ENCODE measurements at places on chromosomes 11 and 22. TPM values are rescaled to one million over a fixed set of nuclear protein-coding genes. Genes with fewer than 3 reads are reported as not detected.

The SLC22A12 gene
- not detected for total RNA-seq

The RIMBP3B gene
- total RNA-seq, result 0.49 TPM

The CDON gene
- not detected for total RNA-seq

The JAML gene
- total RNA-seq, result 9.6 TPM

The CRYAB gene
- not detected for total RNA-seq

- no peak for DNase-seq
Measured at GRCh38 chr22:24418786-24419474, 8.5 kb upstream of the ADORA2A start.

- no peak for DNase-seq
Measured at GRCh38 chr22:46079093-46079860, 71.0 kb upstream of the PPARA start.

DNA sequence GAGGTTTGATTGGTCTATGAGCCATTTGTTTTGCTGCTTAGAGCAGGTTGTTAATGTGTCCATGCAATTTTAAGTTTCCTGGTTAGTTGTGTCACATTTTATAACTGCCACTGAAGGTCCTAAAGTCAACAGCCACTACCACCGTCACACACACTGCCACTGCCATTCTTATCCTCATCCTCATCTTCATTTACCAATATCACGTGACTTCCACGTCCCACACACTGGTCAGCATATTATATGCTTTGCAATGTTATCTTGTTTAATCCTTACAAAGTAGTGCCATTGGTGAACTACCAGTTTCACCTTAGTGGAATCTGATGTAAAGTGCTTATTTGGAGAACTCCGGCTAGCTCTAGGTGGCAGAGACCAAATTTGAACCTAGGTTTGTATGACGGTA is 9.7 kb downstream of the MMP26 start:
- DNase-seq, result no peak

DNA sequence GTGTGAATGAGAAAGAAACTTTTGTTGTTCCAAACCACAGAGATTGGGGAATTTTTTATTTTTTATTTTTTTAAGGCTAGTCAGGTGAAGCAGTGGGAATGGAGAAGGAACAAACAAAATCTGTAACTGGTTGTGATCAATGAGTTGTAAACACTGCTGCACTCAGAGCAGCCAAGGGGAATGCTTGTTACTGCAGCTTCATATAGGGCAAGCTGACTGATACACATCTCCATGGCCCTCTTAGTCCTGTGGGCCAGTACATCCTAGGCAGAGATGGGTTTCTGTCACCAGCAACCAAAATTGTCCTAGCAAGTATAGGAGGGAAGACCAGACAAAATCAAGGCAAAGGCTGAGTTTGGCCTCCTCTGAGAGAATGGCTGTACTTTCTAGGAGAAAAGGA is 306.8 kb downstream of the CTTN start:
- no peak for DNase-seq

DNA sequence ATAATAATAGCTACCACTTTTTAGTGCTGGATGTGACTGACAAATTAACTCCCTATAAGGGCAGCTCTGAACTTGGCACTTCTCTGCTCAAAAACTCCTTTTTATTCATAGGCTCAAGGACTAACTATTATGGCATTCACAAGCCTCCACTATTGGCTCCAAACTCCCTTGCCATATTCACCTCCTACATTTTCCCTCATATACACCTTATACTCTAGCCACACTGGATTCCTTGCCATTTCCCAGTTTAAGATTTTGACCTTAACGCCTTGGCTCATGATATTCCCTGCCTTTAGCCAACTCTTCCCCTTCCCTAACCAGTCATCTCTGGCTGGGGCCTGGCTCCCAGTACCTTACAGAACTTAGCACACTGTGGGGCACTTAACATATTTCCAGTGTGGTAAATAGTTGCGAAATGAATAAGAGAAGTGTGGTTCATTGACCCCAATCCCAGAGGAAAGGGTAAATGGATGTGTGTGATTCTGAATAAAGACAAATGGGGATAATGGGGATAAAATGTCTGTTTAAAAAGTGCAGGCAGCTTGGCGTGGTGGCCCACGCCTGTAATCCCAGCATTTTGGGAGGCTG is 40.0 kb upstream of the SORL1 start:
- DNase-seq, result no peak

- peak; percentile 60 for DNase-seq
Measured at GRCh38 chr11:128905345-128906184, 14.4 kb downstream of the KCNJ5 start.

DNA sequence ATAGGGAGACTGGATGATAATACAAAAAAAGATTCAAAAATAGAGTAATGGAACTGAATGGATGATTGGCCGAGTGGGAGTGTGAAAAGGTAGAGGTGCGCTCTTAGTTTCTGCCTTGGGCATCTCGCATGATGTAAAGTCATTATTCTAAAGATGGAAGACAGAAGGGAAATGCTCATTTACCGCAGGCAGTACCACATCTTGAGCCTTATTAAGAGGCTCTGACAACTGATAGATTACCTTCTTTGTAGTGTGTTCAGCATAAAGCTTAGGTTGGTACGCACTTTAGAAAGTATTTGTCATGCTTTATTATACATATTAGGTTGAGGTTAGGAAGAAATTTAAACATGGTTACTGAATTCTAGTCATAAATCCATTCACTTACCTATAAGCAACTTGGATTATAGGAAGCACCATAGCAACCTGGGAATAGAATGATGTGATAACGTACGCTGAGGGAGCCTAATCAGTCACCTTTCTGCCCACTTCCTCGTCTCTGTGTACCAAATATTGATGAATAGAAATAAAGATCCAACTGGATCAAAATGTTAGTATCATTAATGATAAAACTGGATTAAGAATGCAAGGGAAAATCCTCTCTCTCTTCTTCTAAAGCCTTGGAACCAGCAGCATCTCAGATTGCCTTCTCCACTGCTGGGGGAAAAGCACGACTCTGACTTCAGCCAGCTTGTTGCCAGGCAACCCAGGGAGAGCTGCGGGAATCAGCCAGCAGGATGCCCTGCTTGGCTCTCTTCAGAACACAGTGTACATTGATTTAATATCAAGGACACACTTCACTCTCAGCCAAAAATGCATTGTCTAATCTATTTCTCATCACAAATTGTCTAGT is 29.0 kb upstream of the VWA5A start:
- no peak for DNase-seq

All from B cell (primary cell).